Mesothelial cell of epicardium (in vitro differentiated cells): ENCODE measurements at places on chromosomes 3 and 15.

- peak; percentile 89 for DNase-seq
These were observed 98.9 kb upstream of the TBC1D5 start for GRCh38 chr3:17841190-17841828.

GRCh38 chr3:137687181-137687879, 76.8 kb upstream of the SOX14 start:
- no peak for DNase-seq

DNA sequence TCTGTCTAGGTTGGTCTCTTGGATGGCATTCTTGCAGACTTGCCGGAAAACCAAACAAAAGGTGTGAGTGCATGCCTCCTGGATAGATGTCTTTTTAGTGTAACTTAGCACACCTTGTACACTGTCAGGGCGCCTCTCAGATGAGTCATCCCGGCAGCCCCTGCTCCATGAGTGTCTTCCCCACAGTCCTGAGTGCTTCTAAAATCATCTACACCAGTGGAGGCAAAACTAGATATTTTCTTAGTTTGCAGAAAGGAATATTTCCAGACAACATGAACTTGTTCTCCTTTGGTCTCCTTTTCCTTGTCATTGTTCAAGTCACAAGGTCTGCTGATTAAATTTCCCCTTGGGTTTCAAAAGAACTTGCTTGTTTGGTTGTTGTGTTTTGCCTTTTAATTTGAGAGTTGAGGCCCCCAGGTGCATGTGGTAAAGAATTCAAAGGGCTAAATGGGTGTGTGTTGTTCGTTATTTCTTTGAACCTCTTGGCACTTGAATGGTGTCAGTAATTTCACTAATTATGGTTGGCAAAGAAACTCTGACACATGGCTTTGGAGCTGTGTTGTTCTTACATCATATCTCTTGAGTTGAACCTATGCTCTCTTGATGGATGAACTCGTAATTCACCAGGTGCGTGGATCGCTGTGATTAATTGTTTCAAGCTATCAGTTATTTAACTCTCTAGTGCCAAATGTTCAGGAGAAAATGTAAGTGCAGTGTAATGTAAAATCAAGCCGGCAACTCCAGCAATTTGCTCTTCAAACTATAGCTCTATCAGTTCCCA, 98.2 kb downstream of the IGF1R start:
- DNase-seq, result no peak

DNA sequence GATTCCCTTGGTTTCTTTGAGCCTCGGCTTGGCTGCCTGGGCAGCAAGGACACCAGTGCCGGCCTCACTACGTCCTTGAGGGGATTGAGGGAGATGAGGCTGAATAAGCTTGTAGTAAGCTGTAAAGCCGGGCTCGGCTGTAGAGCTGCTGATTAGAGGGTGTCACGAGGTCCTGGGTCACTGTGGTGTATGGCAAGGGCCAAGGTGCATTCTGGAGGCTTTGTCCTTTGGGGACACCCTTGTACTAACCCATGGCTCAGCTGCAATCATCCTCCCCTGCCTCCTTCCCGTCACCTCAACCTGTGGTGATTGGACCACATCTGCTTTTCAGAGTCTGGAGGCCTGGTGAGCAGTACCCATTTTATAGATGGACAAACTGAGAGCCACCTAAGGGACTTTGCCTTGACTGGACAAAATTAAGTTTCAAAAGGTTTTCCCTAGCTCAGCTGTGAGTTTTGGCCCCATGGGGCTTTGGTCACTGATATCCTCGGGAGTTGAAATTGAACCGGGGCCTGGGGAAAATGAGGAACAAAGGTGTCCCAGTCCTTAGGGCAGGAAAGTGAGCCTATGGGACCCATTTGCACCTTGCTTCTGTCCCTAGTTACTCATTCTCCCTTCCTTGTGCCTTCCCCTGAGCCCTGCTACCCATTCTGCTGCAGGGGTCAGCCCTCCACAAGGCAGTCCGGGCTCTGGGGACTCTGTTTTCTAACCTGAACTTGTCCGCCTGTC, 2.4 kb downstream of the SLC6A6 start:
- no peak for DNase-seq

DNA sequence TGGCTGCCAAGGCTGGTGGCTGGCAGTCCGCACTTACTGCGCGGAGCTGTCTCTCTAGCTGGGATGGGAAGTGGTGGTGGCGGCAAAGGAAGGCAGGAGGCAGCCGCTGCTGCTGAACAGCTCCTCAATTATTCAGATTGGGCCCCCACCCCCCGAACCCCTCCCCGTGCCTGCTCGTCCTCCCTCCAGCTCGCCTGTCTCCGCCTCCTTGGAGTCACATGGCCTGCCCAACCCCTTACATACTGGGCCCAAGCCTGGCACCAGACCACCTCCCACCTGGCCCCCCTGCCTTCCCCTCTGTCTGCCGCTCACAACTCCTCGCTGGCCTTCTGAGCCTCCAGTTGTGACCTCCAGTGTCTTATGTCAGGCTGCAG, at the start of gene SLC7A14:
Gene SLC7A14 (minus strand): TSS at position 139 of the 374 bp plus-strand sequence. CDS start 59,139 bp downstream, outside the sequence.
- no peak for DNase-seq

DNA sequence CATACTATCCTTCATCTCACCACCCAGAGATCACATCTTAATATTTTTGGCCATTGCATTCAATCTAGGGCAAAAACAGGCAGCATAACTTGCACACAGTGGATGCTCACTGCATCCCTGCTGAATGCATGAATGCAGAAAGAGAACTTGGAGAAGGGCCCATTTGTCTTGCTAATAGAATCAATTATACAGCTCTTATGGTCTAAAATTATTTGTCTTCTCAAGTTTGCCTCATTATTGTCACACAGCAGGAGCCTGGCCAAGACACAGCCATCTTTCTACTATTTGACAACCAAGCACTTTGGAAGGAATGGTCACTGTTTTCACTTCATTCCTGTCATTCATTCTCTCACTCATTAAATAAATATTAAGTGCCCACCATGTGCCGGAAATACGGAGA, 1.2 kb upstream of the ARHGEF26 start:
- DNase-seq, result no peak

DNA sequence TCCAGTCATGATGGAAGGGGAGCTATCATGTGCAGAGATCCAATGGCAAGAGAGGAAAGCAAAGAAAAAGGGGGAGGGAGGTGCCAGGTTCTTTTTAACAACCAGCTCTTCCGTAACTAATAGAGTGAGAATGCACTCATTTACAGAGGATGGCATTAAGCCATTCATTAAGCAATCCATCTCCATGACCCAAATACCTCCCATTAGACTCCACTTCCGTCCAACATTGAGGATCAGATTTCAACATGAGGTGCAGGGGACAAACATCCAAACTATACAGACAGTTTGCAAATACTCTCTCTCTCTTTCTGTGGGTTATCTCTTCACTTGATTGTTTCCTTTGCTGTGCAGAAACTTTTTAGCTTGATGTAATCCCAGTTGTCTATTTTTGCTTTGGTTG, 21.2 kb downstream of the ZDHHC23 start:
- no peak for DNase-seq

DNA sequence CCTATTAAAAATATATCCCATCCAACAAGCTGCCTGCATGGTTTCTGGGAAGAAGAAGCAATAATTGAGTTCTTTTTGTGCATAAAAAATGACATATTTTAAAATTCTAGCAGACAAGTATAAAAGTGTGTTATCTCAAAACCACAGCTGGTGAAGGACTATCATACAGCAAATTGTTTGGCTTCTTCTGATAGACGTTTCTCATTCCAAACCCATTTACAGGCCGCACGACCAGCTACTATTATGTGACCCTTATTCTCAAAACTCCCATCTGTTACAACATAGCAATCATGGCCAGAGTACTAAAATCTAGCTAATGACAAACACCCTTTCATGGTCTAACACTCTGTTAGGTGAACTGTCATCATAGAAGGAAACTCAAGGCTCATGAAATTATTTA, 21.7 kb downstream of the ETFA start:
- no peak for DNase-seq
